ENCODE measurements at places on chromosomes 3 and 15.
A peak's percentile ranks its signal among the peaks of the same experiment; 100 is the strongest.

- no peak for DNase-seq
Measured at GRCh38 chr3:182568261-182568660, 225.0 kb upstream of the ATP11B start.

- no peak for DNase-seq
Measured at GRCh38 chr3:59809016-59809415, 759.2 kb upstream of the CFAP20DC start.

DNA sequence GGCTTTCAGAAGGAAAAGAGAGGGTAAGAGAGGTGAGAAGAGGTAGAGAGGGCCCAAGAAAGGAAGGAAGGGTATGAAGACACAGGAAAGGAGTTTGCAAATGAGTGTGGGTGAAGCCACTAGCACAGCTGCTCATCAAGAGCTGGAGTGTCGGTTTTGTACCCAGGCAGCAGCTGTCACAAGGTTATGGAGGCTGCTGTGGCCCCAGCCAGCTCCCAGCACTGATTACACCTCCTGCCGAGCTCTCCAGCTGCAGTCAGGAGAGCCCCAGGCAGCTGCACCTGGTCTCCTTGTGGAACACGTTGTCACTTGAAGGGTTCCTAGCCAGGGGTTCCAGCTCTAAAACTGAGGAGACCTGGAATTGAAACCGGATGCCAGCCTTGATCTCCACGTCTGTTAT is 60.4 kb upstream of the CHD2 start:
- no peak for DNase-seq

- no peak for DNase-seq
Measured at GRCh38 chr15:41967506-41968206, 4.7 kb downstream of the EHD4 start.

GRCh38 chr15:79243723-79244122 is 38.8 kb upstream of the ANKRD34C start:
- no peak for DNase-seq

DNA sequence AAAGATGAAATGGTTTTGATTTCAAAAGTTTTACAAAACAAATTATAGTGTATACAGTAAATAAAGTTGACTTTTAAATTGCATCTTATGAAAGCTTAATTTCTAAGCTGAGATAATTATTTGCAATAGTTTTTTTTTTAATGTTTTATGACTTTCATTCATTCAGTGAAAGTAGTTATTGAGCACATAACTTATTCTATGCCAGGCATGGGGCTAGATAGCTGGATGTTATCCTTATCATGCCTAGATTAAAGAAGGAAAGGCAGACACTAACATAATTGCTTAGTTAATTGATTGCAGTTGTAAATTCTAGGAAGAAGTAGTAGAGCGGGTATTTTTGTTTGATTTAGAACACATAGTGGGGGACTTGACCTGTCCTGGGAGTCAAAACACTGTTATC is 92.4 kb downstream of the FNDC3B start:
- DNase-seq = no peak

DNA sequence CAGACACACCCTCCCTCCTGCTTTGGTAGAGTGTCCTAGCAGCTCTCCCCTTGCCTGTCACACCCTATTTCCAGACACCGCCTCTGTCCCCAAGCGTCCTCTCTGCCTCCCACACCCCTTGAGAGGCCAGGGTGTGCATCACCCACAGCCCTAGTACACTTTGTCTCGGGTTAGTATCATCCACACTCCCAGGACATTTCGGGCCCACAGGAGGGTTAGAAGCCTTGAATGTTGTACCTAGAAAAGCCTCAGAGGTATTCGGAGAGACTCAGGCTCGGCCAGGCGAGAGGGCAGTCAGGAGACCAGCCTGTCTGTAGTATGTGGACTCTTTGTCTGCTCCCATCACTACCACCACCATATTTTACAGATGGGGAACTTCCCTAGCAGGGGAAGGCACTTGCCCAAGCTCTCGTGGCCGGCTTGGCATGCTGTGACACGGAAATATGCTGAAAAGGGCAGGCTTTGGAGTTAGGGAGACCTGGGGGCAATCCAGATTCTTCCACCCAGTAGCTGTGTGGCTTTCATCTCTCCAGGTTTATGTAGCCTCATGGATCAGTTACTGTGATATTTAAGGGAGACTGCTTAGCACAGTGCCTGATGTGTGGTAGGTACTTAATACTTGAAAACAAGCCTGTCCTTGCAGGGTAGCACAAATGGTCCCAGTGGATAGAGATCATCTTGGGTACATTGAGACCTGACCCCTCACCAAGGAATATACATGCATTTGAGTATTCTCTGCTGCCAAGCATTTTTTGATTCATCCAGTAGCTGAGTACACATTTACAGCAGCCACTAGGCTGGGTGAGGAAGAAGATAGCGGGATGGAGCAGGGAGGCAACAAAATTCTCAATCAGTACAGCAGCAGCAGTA is 1.4 kb downstream of the TMEM43 start:
- no peak for DNase-seq

- no peak for DNase-seq
Measured at GRCh38 chr3:29525254-29525881, 244.5 kb downstream of the RBMS3 start.

- DNase-seq = peak; percentile 19
Measured at GRCh38 chr15:36458411-36458810, 121.0 kb upstream of the CDIN1 start.

DNA sequence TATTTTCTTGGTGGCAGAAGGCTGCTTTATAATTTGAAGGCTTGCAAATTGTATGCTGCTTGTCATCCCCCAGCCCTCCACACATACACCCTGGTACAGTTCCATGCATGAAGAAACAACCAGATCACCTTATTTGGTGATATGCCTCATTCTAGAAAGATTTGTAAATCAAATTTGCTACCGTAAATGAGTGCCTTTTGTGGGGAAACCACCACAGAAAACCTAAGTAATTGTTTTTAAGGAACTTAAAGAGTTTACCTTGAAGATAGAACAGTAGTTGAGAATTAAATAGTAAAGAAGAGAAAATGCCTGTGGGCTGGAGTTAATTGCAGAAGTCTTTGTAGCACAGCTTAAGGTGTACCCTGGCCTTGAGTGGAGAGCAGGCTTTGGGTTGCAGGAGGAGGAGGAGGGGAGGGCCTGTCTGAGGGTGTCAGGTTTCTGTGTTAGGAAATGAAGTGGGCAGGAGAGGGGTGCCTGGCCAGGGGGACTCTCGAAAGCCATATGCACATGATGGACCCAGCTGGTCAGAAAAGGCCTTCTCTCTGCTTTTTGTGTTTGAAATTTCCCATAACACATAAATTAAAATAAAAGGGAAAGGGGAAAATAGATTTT is 6.9 kb downstream of the NIPA2 start:
- DNase-seq = no peak

GRCh38 chr15:30925686-30926085 is 22.0 kb downstream of the FAN1 start:
- no peak for DNase-seq

DNA sequence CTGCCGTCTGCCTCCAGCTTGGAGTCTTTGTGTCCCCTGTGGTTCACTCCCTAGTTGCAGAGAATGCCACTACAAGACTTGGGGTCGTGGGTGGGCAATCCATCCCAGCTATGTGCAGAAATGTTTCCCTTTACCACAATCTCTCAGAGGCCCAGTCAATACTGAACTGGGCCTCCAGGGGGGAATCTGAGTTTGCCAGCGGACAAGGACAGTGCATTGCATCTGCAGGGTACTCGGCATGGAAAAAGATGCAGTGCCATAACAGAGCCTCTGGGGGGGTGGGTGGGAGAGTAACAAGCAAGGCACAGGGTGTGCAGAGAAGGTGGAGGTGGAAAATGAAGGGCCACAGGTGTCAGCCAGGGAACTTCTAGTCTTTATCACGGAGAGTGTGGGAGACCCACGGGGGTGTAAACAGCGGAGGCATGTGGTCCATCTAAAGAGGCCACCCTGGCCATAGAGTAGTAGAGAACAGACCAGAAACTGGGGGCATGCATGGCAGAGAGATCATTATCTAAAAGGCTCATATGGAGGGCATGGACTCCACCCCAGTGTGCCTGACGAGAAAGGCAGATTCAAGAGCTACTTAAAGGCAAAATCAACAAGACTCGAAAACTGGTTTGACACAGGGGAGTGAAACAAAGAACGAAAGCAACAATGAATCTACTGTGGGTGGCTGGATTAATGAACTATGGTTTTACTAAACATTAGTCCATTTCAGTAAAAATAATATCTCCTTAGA is 182.4 kb downstream of the ANXA2 start:
- DNase-seq = no peak

DNA sequence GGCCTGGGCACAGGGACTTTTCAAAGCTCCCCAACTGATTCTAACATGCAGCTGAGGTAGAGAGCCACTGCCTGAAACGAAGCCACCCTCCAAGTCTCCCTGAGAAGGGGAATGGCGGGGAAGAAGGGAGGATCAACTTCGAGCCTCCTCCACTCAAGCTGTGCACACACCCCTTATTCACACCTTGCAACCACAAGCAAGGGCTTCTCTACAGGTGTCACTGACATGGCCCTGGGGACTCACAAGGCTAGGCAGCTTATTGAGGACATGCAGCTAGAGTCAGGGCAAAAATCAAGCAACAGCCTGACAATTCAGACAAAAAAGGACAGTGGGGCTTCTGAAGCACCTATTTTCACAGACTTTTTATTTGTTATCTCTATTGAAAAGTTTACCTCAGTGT is 85.2 kb downstream of the SNRK start:
- DNase-seq = no peak

DNA sequence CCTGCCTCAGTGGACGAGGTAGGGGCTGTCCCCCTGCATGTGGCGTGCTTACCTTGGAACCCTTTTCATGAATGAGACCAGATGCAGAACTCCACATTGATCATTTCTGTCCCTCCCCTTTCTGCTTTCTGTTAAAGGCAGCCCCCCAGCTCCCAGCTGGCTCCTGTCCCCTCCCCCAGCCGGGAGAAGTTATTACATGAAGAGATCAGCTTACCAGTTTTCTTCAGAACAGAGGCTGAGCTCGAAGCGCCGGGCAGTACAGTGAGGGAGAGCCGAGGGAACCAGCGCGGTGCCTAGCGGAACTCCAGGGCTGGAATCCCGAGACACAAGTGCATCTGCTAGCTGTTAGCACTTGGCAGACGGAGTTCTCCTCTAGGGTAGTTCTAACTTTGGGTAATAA is 263.3 kb upstream of the NR2E3 start:
- DNase-seq = no peak

DNA sequence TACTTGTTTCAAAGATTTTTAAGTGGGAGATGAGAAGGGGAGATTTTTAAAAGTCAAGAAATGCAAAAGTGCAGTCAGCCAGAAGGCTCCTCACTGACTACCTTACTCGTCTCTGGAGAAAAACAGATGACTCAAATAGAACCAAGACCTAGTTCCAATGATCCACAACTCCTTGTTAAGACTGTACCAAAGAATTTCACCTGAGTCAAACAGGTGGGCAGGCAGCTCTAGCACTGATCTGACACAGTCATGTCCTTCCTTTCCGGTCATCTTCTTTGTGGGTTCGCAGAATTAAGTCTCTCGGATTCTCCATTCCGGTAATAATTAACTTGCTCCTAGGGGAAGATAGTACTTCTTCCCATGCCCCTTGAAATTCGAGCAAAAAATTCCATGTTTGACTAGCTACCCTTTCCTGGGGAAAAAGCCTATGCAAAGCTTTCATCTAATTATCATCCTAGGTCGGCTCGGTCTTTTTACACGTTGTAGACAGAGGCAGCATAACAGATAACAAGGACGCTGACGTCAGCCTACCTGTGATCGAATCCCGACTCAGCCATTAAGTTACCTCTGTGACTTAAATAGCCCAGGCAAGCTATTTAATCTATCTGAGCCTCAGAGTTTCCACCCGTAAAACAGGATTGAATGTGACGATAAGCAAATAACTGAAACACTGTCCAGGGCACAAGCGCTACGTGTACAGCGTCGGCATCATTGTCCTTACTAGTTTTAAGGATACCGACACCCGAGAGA is 758 bp downstream of the SELENOK start:
- DNase-seq = peak; percentile 47

DNA sequence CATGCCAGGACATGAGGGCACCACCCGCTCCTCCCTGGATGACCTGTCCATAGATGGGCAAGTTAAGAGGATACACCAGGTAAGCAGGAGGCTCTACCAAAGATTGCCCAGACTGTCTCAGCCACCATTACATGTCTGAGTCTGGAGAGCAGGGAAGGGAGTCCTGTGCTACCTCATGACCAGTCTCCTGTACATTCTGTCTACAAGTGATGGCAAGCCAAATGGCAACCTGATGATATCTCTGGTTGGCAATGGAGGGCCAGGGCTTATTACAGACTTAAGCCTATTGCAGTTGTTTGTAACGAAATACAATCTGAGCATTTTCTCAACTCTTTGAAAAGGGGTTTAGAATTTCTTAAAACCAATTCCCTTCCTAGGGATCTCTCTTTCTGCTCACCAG is 31.8 kb downstream of the ABHD6 start:
- DNase-seq = no peak

- DNase-seq = no peak
Measured at GRCh38 chr3:43921056-43921648, 230.4 kb downstream of the ABHD5 start.

DNA sequence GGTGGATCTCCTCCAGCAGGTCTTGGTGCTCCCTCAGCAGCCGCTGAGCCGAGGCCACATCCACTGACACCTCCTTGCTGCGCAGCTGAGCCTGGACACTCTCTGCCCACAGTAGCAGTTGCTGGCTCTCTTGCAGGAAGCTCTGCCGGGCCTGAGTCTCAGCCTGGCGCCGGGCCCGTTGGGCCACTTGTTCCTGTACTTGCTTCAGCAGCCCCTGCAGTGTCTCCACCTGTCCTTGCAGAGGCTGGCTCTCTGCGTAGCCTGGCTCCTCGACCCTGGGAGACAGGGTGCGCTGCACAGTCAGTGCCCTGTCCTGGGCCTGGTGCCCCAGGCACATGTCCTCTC is 15.5 kb downstream of the SPTBN5 start:
- DNase-seq = no peak

- no peak for DNase-seq
Measured at GRCh38 chr3:162087361-162087760, 590.8 kb downstream of the OTOL1 start.

DNA sequence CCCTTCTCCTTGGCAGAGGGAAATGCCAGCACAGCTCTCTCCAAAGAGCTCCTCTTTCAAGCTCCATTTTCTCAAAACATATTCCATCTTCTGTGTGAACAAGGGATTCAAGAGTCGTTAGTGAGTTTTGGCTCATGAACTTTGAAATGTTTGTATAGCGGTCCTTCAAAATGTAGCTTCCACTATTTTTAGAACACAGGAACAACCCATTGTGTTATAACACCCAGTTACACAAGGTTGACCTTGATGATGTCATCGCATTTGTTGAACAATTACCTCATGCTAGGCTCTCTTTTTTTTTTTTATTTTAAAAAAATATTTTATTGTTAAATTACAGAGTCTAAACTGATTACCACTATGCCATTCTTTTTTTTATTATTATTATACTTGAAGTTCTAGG is 251.7 kb downstream of the THSD4 start:
- DNase-seq = no peak

- peak; percentile 33 for DNase-seq
Measured at GRCh38 chr15:83108266-83109219, 1.1 kb downstream of the TM6SF1 start.

GRCh38 chr3:23746441-23746840 is 59.3 kb upstream of the UBE2E1 start:
- DNase-seq = no peak

- no peak for DNase-seq
Measured at GRCh38 chr15:93164409-93164808, 75.4 kb upstream of the RGMA start.
